ENCODE measurements at places on chromosomes 2 and 18.
A peak's percentile ranks its signal among the peaks of the same experiment; 100 is the strongest.

DNA sequence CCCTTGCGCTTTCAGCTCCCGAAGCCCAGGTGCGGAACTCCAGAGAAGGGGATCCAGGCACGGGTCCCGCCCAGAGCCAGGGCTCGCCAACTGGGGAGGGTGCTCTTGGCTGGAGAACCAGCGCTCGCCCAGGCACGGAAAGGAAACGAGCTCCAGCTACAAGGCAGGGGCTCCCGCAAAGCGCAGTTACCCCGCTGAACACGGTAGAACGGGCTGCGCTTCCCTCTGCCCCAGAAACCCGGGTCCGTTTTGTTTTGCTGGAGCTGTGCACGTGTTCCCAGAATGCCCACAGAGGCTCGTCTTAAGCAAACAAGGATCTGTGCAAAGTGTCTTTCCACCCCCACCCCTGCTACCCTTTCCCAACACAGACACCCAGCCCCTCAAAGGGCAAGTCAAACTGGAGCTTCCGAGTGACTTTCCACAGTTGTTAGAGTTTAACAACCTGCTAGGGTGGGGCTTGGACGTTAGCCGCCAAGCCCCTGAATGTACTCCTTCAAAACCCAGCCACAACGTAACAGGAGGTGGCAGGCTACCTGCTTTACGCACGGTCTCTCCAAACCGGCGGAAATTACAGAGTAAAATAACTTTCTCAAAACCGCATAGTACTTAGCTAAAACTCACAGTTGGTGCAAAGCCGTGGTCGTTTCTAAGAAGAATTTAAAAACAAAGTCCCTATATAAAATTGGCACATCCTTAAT, 775 bp downstream of the RNF125 start:
- DNase-seq = peak; percentile 18

DNA sequence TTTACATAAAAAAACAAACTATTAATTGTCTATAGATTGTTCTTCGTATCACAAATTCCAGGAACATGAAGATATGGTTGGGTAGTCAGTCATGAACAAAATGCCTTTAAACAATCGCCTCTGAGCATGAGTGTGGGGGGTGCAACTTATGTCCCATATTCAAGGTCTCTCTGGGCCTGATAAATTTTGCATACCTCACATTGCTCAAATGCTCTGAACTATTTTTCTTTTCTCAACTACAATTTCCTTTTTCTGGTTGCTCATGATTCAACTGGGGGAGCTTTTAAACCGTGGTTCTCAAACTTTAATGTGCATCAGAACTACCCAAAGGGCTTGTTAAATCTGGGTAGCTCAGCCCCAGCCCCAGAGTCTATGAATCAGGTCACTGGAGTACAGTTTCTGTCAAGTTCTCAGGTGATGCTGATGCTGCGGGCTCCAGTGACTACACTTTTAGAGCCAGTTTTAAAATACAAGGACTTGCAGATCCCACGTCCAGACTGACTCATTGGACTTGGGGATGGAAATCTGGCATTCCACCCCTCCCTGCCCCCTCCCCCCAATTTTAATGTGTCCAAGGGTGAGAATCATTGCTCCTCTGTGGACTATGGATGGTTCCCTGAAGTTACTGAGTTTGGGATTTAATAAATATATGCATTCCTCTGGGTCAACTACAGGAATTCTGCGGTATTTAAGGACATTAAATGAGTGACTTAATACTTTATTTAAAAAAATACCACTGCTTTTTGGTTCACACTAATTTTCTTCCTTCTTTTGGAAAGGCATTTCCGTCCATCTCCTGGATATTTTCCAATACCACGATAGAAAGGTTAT, 1.5 kb upstream of the GPD2 start:
- no peak for DNase-seq

GRCh38 chr2:71538656-71539265, 85.4 kb downstream of the DYSF start:
- DNase-seq = no peak

DNA sequence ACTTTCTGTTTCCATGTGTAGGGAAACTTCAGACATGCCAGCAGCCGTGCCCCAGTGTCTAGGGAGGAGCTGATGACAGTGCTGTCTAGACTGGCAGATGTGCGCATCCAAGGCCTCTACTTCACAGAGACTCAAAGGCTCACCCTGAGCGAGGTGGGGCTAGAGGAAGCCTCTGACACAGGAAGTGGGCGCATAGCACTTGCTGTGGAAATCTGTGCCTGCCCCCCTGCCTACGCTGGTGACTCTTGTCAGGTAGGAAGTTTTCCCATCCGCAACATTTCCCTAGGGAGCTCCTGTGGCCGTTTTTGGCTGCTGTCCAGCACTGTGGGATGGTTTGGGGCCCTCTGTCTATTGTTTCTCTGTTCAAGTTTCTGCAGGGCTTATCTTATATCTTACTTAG, 143.1 kb upstream of the TTC39C start:
- DNase-seq = no peak

GRCh38 chr18:10685484-10685883, 159.7 kb downstream of the NAPG start:
- DNase-seq = no peak

Data from left renal pelvis (tissue), 4 donors.